ENCODE measurements at places on chromosomes 12 and 14.
A peak's percentile ranks its signal among the peaks of the same experiment; 100 is the strongest.

DNA sequence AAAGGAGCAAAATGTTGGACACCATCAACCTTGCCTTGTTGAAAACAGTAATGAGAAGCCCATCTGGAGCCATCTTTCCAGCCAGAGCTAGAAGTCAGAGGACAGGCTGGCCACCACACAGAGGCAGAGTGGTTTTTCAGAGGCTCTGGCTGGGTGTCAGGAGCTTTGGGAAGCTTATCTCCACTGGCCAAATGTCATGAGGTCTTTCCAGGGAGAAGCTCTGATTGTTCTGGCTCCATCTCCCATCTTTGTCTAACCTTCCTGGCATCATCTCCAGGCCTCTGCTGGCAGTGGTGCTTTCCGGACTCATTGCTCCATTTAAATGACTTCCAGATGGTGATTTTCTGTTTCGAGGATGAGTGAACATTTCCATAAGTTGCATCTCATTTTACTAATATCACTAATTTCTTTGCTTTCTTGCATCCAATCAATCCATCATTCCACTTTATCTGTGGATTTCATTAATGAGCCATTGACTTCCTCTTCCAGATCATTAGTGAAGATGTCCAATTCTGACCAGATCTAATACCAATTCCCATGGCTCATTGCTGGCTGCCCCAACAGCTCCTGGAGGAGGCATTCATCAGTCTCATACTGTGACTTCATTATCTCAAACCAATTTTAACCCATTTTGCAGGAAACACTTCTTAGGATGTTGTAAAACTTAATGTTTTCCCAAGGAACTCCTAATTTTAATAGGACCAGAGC lies 35.3 kb upstream of the TMTC1 start:
- no peak for DNase-seq

- DNase-seq = no peak
These were observed 130.4 kb downstream of the GRIP1 start for GRCh38 chr12:66548338-66549049.

DNA sequence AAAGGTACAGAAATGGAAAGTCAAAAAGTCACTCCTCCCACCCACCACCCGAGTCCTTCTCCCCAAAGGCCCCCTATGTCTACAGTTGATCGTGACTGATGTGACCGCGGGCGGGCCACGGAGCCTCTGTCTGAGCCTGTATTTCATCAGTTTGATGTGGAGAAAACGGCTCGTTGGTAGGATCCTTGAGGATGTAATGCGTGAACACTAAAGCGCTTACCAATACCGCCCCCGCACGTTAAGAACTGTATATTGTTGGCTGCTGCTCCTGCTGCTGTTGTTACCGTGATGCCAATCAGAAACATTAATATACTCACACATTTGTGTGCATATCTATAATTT lies 24.6 kb upstream of the UBC start:
- DNase-seq = peak; percentile 81

DNA sequence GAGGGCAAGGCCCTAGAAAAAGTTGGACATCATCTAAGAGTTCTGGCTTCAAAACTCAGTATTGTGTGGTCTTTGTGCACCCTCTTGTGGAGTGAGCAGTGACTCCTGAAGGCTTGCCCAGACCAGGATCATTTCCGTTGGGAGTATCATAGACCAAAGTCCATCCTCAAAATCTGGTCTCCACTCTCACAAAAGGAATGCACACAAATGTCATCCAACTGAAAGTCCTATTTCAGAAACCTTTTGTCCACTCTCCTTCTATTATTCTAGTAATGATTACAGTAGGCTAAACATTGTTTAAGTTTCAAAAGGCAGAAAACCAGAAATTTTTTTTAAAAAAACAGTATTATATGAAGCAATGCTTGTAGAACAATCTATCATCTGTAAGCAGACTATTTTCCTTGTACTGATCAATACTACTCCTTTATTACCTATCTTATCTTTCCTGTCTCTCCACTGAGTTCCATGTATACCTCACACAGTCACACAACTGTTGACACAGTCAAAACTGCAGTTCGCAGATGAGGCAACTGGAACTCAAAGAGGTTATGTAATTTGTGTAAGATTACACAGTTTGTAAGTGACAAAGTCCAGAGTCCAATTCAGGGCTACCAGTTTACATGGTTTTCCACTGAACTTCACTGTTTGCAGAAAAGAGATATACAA lies 41.4 kb downstream of the COX16 start:
- DNase-seq = no peak

- no peak for DNase-seq
These were observed 413 bp downstream of the LRP6 start for GRCh38 chr12:12266389-12266872.

GRCh38 chr12:22477894-22478287 lies 66.5 kb downstream of the C2CD5 start:
- no peak for DNase-seq

DNA sequence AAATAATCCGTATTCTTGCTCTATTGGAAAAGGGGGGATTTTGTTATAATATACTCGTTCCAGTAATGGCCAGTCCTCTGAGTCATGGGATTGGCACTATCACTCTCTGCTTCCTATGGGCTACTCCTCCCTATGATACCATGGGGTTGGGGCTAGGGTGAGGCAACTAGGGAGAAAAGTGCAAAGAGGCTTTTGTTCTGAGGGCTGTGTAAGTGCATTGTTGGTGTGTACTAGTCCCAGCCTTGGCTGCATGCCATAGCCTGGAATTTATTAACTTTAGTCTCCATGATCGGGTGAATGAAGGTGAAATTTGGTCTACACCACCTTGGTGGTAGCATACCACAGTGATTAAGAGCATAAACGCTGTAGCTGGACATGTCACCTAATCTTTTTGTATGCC lies 247.6 kb downstream of the RPAP3 start:
- no peak for DNase-seq

- peak; percentile 21 for DNase-seq
These were observed 36.9 kb upstream of the SINHCAF start for GRCh38 chr12:31362759-31363415.

DNA sequence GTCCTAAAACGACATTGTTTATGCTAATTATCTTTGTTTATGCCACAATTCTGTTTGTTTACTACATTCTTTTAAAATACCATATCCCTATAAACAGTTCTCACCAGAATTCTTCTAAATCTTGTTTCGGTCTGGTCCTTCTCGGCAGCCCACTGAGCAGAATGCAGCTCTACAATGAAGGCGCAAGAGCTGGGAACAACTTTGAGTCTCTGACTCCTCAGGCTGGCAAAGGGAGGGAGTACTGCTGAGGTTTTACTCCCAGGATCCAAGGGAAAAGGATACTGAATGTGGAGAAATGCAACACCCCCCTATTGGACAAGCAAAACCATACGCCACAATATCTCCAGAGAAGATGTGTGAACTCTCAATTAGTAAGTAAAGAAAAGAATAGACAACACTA lies 5.4 kb downstream of the SOX5 start:
- no peak for DNase-seq
